ENCODE measurements at places on chromosomes 16 and 17.

GRCh38 chr17:67353161-67353560 lies 13.2 kb downstream of the PSMD12 start:
- DNase-seq = no peak

GRCh38 chr16:8936421-8936820 lies 27.3 kb downstream of the USP7 start:
- peak; percentile 71 for DNase-seq

DNA sequence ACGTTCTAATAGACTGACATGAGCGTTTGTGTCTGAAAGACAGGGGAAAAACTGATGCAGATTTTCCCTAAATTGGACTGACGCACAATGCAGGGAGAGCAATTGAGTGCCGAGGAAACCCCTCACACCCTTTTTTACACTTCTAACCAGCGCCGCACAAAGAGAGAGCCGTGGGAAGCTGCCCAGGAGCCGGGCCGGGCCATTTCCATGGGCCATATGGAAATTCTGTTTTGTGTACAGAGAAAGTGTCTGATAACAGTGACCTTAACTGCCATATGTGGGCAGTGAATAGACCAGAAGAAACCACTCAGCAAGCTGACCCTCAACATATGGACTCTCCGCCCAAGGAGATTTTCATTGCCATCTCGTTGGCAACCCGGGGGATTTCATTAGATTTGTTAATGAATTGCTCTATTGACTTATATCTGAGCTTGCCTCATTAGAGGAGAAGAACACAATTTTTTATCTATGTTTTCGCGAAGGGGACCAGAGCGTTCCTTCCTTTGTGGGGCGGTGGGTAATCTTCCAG lies 225.9 kb upstream of the IRX3 start:
- no peak for DNase-seq

- DNase-seq = no peak
Measured at GRCh38 chr17:22516861-22517636, 824.7 kb downstream of the KCNJ18 start.

- no peak for DNase-seq
Measured at GRCh38 chr17:73349138-73349537, 37.3 kb upstream of the CDC42EP4 start.

GRCh38 chr16:17396762-17397498 lies 73.8 kb downstream of the XYLT1 start:
- DNase-seq = peak; percentile 28

DNA sequence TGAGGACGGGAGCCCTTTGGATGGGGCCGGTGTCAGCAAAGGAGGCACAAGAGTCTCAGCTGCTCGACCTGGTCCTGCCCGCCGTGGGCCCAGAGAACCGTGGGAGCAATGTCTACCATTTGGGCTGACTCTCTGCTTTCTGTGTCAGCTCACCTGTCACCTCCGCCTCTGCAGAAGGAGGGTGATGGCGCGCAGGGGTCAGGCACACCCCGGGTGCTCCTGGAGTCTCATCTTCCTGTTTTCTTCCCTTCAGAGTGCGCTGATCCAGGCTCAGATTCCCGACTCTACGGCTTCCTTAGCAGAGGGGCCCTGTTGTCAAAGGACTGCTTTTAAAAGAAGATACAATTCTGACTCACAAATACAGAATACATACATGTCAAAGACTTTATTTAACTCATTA lies 167.1 kb downstream of the BANP start:
- no peak for DNase-seq

DNA sequence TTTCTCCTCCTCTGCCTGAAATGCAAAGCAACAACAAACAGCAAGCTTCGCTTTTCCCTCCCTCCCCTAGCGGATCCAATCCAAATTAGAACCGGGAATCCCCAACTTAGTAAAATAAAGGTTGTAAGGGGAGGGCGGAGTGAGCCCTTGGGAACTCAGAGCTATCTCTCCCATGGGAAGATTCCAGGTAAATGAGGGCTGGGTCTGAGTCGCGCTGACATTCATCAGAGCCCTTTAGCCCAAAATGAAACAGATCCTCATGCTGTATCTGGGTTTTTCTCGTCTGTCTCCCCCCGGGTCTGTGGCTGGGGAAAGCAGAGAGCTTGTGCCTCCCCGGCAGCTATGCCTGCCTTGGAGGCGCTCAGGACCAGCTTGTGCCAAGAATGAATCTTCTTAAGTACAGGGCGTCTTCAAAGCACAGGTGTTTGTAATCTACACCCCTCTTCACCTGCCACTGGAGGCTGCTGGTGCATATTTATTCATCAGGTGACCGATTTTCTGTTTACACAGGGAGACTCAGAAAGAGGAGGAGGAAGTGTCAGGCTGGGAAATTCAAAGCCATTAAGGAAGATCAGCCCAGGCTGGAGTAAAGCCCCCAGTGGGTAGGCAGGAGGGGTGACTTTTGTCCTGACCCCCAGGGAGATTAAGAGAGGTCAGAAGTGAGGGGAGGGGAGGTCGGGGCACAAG lies 55.0 kb upstream of the GSE1 start:
- DNase-seq = no peak

DNA sequence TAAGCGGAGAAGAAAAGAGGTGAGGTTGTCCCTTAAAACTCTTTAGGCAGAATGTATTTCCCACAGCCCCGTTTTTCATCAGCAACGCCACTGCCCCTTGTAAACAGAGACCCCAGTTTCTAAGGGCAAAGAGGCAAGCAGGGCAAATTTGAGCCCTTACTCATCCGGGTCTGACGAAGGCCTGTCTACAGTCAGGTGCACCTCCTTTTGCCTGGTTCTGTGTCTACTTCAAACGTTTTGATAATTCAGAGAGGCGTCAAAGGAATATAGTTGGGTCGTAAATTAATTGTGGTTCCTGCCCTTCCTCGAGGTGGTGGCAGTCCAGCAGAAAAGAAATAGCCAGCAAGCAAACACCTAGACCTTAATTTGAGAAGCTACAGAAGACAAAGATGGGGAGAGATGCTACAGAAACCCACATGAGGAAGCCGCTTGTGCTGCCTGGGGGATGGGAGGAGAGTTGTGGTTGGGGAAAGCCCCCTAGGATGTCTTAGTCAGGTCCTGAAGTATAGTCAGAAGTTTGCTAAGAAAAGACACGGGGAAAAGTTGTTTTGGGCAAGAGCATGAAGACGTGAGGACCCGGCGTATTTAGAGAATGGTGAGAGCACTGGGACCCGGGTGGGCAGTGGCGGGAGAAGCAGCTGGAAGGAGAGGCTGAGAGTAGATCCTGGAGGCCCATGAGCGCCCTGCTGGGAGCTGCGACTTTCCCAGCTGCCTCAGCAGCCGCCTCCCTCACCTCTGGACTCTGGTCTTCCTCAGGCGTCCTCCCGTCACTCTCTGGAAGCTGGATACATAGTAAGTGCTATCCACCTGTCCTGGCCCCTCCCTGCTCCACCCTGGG lies 2.4 kb downstream of the FBRS start:
- peak; percentile 76 for DNase-seq

- DNase-seq = no peak
Measured at GRCh38 chr16:22278441-22279230, 18.6 kb upstream of the POLR3E start.

GRCh38 chr17:9443811-9444210 lies 131.8 kb downstream of the STX8 start:
- DNase-seq = no peak

GRCh38 chr16:89656435-89657121 lies 930 bp downstream of the CHMP1A start:
- DNase-seq = no peak

GRCh38 chr17:10773391-10773790 lies 30.5 kb downstream of the TMEM238L start:
- no peak for DNase-seq

DNA sequence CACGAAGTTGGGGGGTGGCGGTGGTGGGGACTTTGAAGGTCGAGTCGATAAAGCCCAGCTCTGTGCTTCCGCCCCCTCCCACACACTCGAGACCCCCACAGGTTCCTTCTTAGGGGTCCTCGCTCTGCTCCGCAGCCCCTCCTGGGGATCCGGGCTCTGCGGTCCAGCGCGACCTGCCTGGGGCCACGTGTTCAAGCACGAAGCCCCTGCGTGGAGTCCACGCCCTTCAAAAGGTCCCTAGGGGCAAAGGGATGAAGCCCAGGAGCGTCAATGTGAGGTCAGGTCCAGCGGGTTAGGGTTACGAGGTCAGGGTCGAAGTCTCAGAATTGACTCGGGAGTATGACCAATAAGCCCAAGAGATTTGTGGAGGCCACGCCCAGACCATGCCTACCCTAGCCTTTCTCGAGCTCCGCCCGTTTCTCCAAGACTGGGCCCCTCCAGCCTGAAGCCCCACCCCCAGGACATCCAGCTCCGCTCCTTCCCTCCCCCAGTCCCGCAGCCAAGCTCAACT lies 786 bp upstream of the CACNA1G start:
- DNase-seq = no peak

DNA sequence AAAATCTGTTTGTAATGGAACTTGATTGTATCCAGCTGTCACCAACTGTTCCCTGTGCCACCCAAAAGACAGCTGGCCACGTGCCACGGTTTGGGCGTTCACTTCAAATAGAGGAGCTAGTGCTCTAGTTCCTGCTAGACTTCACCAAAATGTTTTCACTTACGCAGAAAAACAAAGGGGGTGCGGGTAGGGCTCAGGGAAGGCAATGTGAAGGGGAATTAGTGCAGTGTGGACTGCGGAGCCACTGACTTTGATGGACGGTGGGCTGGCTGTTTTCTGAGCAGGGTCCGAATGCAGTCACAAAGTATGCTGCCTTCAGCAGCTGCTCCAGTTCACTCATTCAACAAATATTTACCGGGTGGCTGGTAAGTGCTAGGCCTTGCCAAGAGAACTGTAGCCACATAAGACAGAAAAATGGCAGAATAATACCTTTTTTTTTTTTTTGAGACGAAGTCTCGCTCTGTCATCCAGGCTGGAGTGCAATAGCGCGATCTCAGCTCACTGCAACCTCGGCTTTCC lies 7.6 kb upstream of the CYTH1 start:
- peak; percentile 44 for DNase-seq

- DNase-seq = no peak
Measured at GRCh38 chr16:85724936-85725335, 26.0 kb downstream of the C16orf74 start.

DNA sequence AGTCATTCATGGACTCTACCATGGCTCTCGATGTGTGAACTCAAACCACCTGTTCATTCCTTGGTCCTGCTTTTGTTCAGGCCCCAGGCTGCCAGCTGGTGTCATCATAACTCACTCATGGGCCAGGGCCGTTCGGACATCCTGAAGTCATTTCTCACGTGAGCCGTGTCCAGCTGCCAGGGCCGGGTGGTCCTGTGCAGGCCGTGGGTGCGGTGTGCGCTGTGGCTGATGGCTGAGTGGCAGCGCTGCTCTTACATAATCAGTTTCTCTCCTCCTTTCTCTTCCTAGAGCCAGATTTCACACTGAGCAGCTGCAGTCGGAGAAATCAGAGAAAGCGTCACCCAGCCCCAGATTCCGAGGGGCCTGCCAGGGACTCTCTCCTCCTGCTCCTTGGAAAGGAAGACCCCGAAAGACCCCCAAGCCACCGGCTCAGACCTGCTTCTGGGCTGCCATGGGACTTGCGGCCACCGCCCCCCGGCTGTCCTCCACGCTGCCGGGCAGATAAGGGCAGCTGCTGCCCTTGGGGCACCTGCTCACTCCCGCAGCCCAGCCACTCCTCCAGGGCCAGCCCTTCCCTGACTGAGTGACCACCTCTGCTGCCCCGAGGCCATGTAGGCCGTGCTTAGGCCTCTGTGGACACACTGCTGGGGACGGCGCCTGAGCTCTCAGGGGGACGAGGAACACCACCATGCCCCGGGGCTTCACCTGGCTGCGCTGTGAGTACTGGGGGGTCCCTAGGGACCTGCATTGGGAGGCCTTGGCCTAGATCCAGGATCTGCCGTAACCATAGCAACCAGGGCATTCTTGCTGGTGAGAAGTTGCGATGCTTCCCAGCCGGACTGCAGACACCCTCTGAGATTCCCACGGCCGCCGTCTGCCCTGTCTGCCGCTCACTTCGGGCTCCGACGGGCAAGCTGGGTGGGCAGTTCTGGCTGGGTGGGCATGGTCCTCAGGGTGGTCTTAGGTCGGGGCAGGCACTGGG lies at the start of gene IL34:
Gene IL34, plus strand, starts transcription at position 300 of the 982 bp plus-strand sequence. Its CDS starts 389 bp downstream, at position 689.
- DNase-seq = no peak

GRCh38 chr17:27233059-27233458 lies 60.9 kb upstream of the WSB1 start:
- DNase-seq = no peak

- DNase-seq = no peak
Measured at GRCh38 chr17:56482229-56482628, 111.3 kb upstream of the NOG start.

DNA sequence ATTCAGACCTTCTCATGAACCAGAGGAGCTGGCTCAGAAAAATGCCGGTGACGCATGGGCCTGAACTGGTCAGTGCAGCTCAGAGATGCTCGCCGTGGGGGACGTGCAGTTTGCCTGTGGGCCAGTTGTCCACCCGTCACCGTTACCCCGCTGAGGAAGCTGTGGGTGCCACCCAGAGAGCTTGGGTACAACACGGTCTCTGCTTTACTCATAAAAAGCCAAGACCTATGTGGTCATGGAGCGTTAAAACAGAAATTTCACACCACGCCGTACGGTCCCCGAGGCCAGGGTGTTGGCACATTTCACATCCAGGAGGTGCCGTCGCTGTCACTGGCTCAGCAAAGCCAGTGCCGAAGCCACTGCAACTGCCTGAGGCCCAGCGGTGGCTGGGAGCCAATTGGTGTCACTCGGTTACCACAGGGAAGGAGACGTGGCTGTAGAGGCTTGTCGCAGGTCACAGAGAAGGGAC lies 120.9 kb downstream of the METRNL start:
- peak; percentile 64 for DNase-seq

- DNase-seq = no peak
Measured at GRCh38 chr16:84916178-84916577, 95.2 kb downstream of the ZDHHC7 start.

DNA sequence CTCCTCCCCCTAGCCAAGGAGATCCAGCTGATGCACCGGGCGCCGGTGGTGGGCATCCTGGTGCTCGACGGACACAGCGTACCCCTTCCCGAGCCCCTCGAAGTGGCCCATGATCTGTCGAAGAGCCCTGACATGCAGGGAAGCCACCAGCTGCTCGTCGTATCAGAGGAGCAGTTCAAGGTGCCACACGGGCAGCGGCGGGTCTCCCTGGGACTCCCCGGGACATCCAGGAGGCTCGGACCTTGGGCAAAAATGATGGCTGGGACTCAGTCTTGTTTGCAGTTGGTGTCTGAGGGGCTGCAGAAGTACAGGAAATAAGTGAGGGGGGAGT lies 15.8 kb upstream of the MYO15B start:
- no peak for DNase-seq

- DNase-seq = no peak
Measured at GRCh38 chr17:44352828-44353671, 7.9 kb downstream of the GRN start.

GRCh38 chr17:30310562-30310961 lies 18.8 kb upstream of the BLMH start:
- no peak for DNase-seq

DNA sequence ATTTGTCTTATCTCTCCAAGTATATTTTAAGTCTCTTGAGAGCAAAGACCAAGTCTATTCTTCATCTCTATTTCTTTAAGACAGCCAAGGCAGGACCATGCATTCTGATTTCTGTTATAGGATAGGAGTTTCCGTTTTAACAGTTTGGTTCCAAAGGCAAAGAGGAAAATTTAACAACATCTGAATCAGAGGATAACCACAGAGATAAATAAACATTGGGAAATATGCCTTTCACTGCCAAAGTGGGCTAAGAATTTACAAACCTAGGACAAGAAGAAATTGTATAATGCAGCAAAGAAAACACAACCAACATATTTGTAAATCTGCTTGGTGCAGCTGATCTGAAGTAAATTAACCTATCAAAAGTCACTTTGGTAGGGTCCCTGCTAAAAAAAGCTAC lies 37.7 kb downstream of the USP32 start:
- DNase-seq = no peak

- DNase-seq = no peak
Measured at GRCh38 chr17:40341808-40342503, 22.6 kb downstream of the GJD3 start.

GRCh38 chr17:14950686-14951085 lies 314.4 kb downstream of the PMP22 start:
- no peak for DNase-seq
